Mammary epithelial cell (primary cell): ENCODE measurements at places on chromosomes 2 and 18.

- no peak for DNase-seq
Measured at GRCh38 chr2:134667081-134667480, 51.7 kb downstream of the TMEM163 start.

DNA sequence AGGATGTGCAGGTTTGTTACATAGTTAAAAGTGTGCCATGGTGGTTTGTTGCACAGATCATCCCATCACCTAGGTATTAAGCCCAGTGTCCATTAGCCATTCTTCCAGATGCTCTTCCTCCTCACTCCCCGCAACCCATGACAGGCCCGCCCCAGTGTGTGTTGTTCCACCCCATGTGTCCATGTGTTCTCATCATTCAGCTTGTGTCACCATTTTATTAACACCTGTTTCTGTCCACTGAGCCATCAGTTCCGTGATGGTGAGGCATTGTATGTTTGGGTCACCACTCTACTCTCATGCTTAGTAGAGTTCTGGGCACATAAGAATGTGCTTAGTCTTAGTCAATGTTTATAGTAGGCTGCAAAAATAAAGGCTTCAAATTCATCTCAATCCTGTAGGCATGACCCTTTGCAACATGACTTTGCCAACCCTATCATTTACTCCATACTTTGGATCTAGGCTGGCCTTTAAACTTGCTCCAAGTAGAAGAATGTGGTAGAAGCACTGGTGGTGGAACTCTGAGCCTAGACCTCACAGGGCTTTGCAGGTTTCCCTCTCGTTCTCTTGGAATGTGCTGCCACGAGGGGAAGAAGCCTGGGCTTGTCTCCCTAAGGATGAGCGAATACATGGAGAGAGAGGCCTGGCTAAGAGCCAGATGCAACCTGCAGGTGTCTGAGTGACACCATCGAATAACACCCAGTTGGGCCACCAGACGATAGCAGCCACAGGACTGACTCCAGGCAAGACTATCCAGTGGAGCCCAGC lies 161.5 kb downstream of the NAPG start:
- peak; percentile 69 for DNase-seq

DNA sequence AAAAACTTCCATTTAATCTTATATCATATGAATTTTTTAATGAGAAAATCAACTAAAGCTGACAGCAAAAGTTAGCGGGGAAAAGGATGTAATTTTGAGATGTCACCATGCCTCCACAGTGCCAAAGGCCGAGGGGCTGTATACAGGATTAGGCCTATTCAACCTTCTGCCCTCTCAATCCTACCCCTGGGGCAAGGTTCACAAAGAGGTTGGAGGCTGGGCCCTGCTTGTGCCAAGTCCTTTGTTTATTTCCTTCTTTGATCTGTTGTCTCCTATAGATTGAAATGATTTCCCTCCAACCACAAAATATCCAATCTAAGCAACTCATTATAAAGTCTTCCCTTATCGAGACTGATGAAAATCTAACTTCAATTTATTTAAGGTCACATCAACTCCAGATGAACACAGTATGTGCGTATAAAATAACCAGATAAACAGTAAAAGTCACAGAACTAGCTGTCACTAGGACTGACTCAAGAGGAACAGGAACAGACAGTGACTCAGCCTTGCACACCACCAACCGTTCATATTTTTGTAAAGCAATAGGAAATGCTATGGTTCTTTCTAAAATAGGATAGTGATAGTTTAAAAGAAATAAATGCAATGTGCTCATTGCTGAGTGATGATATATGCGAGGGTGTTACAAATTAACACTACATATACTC lies 95.8 kb downstream of the SLC25A12 start:
- DNase-seq, result peak; percentile 25

DNA sequence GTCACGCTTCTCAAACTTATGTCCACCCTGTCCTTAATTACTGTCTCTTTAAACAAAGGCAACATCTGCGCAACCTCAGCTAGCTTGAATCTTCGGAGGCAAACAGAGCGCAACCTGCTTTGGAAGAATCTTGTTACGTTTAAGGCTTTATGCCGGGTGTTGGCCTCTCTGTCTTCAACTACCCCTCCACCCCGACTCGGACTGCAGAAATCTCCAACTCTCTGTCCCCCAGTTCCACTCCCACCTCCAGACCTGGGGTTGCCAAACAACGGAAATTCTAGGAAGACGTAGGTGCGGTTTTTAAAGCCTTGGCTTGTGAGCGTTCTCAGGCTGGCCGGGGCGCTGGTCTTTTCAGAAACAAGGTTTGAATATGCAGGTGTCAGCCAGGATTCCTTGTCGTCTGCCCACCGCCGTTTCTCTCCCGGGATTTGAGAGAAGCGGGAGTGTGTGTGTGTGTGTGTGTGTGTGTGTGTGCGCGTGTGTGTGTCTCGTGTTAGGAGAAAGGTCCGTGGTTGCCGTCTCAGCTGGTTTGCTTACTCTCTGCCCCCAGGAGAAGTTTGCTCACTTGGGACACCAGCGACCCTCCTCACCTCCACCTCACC lies 1.1 kb upstream of the ONECUT2 start:
- no peak for DNase-seq

DNA sequence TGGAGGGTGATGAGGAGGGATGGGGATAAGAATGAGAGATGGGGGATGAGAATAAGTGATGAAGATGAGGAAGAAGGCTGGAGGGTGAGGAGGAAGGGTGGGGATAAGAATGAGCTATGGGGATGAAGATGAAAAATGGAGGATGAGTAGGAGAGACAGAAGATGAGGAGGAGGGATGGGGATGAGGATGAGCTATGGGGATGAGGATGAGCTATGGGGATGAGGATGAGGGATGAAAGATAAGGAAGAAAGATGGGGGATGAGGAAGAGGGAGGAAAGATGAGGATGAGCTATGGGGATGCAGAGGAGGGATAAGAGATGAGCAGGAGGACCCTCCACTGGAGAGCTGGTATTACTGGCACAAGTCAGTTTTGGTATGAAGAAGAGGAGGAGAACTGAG lies 231.5 kb downstream of the NAPG start:
- DNase-seq, result no peak
